Cortex of kidney (tissue), 1 donor: ENCODE measurements at places on chromosomes 7 and 10.

- no peak for DNase-seq
These were observed 200.7 kb upstream of the NPSR1 start for GRCh38 chr7:34457329-34457728.

- DNase-seq = no peak
These were observed 545.2 kb downstream of the SORCS1 start for GRCh38 chr10:106619346-106619745.

- no peak for DNase-seq
These were observed 14.6 kb downstream of the SHTN1 start for GRCh38 chr10:116990276-116990800.

DNA sequence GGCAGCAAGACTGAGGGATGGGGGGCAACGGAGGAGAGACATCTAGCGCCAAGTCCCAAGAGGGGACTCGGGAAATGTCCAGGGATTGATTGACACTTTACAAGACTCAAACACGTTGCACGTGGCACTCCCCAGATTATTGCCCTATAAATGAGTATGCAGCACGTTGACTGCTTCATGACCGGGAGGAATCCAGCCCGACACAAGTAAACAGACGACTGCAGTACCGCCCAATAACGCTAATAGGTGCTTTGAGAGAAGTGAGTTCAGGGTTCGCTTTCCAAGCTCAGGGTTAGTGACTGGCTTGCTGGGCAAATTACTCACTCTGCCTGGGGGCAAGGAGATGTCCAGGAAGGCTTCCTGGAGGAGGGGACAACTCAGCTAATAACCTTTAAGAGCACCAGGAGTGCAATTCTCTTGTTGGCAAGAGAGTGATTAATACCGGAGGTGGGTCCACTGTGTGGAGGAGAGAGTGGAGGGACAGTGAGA lies 73.3 kb upstream of the MYL10 start:
- no peak for DNase-seq

DNA sequence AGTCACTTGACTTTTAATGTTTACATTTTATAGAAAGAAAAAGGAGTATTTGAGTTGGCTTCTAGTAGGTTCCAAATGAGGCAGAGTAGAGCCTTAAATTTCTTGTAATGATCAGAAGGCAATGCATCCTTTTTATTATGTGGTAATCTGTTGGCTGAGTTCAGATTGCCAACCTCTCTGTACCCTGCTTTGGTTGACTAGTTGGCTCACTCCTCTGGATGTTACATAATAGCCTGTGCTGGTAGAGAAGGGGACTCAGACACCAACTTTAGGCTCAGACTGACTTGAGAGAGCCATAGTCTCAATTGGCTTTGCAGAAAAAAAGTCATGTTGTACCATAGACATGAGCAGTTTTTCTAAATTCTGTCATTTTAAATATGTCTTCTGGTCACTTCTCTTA lies 46.8 kb upstream of the GLCCI1 start:
- no peak for DNase-seq

DNA sequence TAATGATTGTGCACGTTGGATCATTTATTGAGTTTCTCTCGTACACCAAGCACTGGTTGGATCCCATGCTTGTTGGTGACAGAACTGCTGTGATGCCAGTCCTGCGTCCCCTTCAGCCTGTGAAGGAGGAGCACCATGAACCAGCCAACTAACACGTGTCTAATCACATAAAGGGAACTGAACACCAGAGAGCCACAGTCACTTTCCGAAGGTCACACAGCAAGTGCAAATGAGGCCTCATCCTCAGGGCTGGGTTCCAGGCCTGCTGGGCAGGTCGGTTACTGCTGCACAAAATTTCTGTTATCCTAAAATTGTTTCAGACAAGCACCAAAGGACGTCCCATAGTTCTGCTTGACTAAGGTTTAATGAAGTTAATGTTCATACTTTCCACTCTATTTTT lies 332.0 kb upstream of the ZNF32 start:
- DNase-seq = no peak
